ENCODE measurements at places on chromosomes 2 and 18. TPM values are rescaled to one million over a fixed set of nuclear protein-coding genes. Genes with fewer than 3 reads are reported as not detected.

The BMP10 gene
- not detected for total RNA-seq

The LOXHD1 gene
- not detected for total RNA-seq

The LRRTM1 gene
- not detected for total RNA-seq

The NT5DC4 gene
- not detected for total RNA-seq

The ATP6V1B1 gene
- total RNA-seq: 1.1 TPM

The PROKR1 gene
- total RNA-seq: not detected

The DSG4 gene
- not detected for total RNA-seq

The DNAJC27 gene
- total RNA-seq: 3.9 TPM

The SIX2 gene
- total RNA-seq: 0.65 TPM

The FRZB gene
- total RNA-seq: 0.32 TPM

The IL1R2 gene
- total RNA-seq: 1.3 TPM

The CFC1 gene
- total RNA-seq: not detected

The COBLL1 gene
- 17.1 TPM for total RNA-seq

The TGFA gene
- total RNA-seq: 0.49 TPM

The FKBP1B gene
- total RNA-seq: 5.2 TPM

The C1QL2 gene
- total RNA-seq: not detected

The SERPINB4 gene
- total RNA-seq: not detected

The CDCA7 gene
- 2.9 TPM for total RNA-seq

The CIB4 gene
- not detected for total RNA-seq

The RESP18 gene
- not detected for total RNA-seq

The RNF144A gene
- total RNA-seq: 14.0 TPM

The FSHR gene
- not detected for total RNA-seq

The GALM gene
- 12.4 TPM for total RNA-seq

The KLF7 gene
- total RNA-seq: 45.8 TPM

The TANC1 gene
- total RNA-seq: 40.4 TPM

The DYNAP gene
- not detected for total RNA-seq

The SH2D6 gene
- not detected for total RNA-seq

The MAP3K19 gene
- total RNA-seq: not detected

The IFIH1 gene
- total RNA-seq: 9.7 TPM

The DOCK10 gene
- 82.3 TPM for total RNA-seq

The ERICH2 gene
- total RNA-seq: not detected

The SCN7A gene
- not detected for total RNA-seq

The CFAP65 gene
- not detected for total RNA-seq

The EPHA4 gene
- 37.8 TPM for total RNA-seq

Measured in hair follicle dermal papilla cell (primary cell).